ENCODE measurements at places on chromosomes 5 and 9.
A peak's percentile ranks its signal among the peaks of the same experiment; 100 is the strongest.

DNA sequence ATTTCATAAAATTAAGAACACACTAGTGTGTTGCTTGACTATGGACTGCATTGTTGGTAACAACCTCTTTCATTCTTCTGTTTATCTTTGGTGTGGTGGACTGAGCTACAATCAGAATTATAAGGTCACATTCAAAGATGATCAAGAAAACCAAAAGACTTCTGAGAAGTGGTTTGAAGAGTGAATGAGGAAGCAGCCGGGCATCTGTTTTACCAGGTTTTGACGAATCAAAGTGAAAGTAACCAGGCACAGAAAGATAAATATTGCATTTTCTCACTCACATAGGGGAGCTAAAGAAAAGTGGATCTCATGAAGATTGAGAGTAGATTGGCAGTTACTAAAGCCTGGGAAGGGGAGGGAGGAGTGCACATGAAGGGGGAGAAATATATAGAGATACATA, 589.1 kb downstream of the ZNF608 start:
- peak; percentile 30 for DNase-seq

- no peak for DNase-seq
Measured at GRCh38 chr9:96435345-96435744, 14.6 kb upstream of the HABP4 start.

- DNase-seq = no peak
Measured at GRCh38 chr9:27712806-27713205, 139.5 kb upstream of the C9orf72 start.

GRCh38 chr5:17769277-17769676, 135.0 kb downstream of the TAF11L14 start:
- DNase-seq = no peak

- peak; percentile 87 for DNase-seq
Measured at GRCh38 chr9:114397848-114398605, 10.2 kb upstream of the AKNA start.
